ENCODE measurements at places on chromosomes 7 and 10. TPM values are rescaled to one million over a fixed set of nuclear protein-coding genes. Genes with fewer than 3 reads are reported as not detected.

Gene NFE2L3
- 10.9 TPM for total RNA-seq

Gene AS3MT
- total RNA-seq = 0.37 TPM

Gene TRPV5
- not detected for total RNA-seq

- DNase-seq = no peak
These were observed 423 bp downstream of the LSM5 start for GRCh38 chr7:32489788-32490126.

GRCh38 chr7:91520645-91521044 lies 256.4 kb downstream of the FZD1 start:
- no peak for DNase-seq

DNA sequence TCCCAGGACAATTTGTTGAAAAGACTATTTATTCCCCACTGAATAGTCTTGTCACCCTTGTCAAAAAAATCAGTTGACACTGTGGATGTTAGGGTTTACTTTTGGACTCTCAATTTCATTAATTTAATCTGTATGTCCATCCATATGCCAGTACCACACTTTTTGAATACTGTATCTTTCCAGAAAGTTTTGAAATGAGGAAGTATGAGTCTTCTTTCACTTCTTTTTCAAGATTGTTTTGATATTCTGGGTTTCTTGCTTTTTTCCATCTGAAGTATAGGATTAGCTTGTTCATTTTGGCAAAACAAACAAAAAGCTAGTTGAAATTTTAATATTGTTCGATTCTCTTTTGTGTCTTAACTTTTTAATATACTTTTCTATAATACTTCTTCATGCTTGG lies 21.7 kb downstream of the KLHDC10 start:
- no peak for DNase-seq

DNA sequence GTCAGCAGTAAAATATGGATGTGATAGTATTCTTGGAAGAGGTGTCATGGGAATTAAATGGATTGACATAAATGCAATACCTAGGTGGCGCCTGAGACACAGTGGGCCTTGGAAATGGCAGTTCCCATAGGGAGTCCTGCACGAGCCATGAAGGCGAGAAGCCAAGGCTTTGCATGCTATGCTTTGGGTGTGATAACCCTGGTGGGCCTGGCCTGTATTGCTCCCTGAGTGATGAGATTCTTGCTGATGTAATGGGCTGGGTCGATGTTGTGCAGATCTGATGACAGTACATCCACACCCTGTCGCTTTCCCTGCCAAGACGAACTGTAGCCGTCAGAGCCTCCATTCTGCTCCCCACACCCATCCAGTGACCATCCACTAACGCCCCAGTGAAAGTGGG lies 46.4 kb downstream of the CREB5 start:
- DNase-seq = no peak

DNA sequence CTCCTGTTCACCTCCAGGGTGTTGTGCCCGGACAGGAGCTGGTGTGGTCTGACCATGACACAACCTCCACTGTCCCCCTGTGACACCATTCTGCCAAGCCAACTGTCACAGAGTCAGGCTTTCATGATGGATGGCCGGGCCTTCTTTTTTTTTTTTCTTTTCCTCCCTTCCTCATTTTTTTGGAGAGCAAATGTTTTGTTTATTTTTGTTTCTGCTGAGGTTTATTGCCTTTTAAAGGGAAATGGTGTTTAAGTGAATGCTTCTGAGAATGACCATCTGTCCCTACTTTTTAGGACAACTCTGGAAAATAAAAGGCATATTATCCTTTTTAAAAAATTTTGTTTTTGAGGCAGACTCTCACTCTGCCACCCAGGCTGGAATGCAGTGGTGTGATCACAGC lies 115.1 kb upstream of the NPS start:
- DNase-seq = no peak

DNA sequence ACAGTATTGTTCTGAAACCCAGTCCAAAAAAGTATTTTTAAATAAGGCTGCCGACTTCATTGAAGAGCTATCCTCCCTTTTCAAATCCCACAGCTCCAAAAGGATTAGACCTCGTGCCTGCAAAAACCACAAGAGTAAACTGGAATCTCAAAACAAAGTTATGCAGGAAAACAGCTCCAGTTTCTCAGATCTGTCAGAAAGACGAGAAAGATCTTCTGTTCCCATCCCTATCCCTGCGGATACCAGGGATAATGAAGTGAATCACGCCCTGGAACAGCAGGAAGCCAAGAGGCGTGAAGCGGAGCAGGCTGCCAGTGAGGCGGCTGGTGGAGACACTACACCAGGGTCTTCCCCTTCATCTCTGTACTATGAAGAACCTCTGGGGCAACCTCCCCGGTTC lies 12.6 kb downstream of the MYPN start:
- DNase-seq = no peak

DNA sequence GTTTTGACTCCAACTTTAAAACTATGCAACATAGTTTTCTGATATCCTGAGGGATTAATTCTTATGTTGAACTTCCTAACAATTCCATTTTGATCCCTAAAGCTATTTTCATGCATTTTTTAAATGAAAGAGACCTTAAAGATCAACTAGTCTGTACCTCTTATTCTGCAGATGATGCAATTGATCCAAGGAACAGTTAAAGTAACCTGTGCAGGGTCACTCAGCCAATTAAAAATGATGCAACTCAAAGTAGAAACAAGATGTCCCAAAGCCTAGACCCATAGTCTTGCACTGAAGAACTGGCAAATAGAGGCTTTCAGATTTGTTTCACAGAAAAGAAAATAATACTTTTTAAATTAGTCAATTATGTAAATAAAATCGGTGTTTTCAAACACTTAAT lies 86.3 kb downstream of the IMMP2L start:
- no peak for DNase-seq

DNA sequence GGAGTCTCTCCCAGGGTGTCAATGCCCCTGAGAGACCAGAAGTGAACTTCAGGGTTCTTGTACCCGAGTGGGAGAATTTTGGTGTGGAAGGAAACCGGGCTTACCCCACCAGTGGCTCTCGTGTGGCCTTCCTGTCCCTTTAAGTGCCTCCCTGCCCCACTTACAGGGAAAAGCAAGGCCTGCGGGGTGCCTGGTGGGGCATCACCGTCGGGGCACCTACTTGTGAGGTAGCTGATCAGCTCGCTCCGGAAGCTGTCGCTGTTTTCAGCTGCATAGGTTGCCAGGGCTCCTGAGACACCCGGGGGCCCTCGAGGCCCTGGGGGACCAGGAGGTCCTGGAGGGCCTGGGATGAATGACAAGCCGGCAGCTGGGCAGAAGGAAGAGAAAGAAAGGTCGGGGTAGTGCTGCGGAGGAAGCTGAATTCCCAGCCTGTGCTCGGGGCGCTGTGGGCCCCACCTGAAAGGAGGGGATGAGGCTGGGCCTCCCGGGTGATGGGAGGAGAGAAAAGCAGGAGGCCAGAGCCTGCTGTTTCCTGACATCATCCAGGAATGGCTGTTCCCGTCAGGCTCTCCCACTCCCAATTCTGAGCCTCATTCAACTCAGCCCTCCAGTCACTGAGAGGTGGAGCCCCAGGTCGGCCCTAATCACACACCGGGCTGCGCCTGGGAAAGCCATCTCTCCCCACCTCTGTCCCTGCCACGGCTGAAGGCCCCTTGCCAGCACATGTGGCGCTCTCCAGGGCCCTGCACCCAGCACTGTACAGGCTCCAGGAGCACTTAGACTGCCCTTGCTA lies 51.1 kb downstream of the COL17A1 start:
- no peak for DNase-seq

DNA sequence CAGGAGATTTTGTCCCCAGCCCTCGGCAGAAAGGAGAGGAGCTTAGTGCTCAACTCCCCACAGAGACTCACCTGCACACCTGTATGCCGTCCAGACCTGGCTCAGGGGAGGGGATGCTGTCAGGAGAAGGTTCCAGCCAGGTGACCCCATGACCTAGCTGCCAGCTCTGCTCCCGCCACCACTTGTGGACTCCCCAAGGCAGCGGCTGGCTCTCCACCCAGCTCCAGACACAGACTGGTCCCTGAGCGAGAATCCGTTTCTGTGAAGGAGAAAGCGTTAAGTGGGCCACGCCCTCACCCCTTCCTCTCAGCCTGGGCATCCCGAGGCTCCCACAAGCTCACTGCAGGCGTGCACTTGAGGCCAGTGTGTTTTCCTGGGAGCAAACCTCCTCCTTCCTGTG lies 76.4 kb downstream of the RGS10 start:
- DNase-seq = no peak

All from CD4-positive, CD25-positive, alpha-beta regulatory T cell (primary cell).